Stimulated activated naive CD4-positive, alpha-beta T cell (primary cell): ENCODE measurements at places on chromosomes 1 and 21.

DNA sequence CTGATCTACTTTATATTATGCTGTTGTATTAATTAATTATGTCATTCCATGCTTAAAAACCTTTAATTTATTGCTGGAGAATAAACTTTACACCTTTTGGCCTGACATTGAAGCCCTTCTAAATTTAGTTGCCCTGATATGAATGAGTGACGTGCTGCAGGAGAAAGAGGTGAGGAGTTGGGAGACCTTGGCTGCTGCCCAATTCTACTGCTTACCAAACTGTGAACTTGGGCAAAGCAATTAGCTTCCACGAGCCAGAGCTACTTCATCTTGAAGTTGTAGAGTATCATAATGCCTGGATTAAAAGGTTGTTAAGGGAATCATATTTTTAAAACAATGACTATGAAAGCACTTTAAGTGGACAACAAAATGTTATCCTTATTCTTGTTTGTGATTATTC, 126.8 kb upstream of the DEPDC1 start:
- no peak for DNase-seq

DNA sequence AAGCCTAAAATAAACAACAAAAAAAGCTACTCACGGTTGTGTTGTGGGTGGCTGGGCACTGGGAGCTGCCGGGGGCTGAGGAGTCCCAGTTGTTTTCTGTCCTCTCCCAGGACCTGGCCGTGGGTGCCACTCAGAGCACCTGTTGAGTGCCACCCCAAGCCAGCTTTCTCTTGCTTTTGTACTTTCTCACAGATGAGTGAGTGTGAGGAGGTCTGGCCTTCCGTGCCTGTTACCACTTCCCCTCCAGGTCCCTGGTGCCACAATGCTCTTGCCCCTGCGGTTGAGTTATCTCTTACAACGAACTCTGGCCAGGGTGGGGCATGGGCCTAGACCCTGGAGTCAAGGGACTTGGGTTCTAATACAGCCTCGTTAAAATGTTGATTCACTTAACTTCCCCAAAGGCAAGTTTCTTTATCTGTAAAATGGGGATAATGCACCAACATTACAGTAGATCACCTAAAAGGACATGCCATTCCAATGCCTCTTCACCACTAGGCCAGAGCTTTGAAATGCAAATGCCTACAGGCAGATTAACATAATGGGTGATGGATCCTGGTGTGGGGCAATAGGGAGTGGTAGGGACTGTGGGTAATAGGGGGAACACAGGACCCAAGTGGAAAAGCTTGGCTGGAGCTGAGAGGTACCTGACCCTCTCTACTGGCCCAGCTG, at the start of gene CNR2:
Gene CNR2, minus strand, starts transcription at position 151 of the 669 bp plus-strand sequence. CDS start 37,745 bp downstream, outside the sequence.
- no peak for DNase-seq

GRCh38 chr1:200960948-200961340, 62.6 kb downstream of the KIF21B start:
- no peak for DNase-seq

GRCh38 chr1:243827206-243827605, 22.8 kb downstream of the AKT3 start:
- DNase-seq = no peak

DNA sequence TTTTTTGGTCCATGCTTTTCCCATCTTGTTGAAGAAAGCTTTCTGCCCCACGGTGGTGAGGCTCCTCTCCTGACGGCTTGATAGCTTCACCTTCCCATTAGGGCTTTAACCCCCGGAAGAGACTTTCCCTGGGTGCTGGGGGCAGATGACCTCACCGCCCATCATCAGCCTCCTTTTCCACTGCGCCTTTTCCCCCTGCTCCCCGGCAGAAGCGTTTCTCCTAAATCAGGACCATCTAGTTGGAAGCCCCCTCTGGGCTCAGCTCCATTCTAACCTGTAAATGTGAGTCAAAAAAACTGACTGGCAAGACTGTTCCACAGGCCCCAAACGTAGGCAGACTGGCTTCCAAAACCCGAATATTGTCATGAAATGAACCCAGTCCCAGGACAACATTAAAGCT, 6.7 kb downstream of the POFUT2 start:
- no peak for DNase-seq

DNA sequence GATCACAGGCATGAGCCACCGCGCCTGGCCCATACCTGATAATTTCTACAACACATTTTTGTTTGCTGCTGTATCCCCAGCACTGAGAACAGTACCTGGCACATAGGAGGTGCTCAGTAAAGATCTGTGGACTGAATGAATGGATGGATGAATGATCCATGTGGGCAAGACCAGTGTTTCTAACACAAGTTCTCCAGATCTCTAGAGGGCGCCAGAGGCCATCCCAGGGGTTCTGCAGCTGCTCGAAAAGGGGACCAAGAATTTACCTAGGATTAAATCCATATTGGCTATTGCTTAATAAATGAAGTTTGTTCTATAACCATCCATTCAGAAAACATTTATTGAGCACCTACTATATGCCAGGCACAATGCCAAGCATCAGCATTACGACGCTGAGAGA, 167.7 kb downstream of the ACTL8 start:
- DNase-seq = no peak

GRCh38 chr1:209659909-209660308, 7.7 kb upstream of the LAMB3 start:
- DNase-seq = no peak

DNA sequence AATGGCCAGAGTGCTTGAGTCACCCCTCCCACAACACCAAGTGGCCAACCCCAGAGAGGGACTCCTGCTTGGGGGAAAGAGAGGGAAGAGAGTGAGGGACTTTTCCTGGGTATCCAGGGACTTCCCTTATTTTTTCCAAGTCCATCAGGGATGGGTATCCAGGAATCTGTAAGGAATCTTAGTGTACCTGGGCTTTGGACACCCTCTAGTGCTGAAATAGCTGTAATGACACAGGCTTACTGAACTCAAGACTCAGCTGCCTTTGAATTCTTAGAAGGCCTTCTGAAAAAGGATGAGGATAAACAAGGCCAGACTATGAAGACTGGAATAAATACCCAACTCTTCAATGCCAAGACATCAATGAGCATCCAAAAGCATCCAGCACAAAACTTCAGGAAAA, 12.0 kb downstream of the TSHB start:
- no peak for DNase-seq

DNA sequence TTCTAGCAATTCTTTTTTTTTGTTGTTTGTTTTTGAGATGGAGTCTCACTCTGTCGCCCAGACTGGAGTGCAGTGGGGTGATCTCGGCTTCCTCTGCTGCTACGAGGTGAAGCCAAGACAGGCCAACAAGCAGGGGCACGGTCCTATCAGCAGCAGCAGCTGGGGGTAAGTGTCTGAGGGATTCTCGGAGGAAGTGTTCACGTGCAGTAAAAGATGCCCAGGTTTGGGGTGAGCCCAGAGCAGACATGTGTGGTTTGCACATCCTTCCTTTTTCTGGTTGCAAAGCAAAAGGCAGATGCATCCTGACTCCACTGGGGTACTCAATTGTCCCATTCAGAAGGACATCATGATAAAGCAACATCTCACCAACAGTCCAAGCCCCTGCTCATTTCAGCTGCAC, 27.7 kb downstream of the PIGP start:
- DNase-seq = peak; percentile 23

DNA sequence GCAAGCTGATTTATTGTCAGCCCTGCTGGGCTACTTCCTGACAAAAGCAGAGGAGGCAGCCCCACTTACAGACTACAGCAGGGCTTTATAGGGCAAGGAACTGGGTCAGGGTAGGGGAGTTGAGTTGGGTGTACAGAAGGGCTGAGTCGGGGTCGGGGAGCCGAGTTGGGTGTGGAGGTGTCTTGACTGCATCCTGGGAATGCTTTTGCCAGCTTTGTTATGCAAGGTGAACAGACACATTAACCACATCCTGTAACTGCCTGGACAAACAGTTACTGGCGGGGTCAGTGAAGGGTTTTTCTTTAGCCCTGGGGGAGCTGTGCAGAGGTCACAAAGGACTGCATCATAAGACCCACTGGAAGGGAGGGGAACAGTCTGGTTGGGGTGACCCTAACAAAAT, 39.1 kb upstream of the GBP5 start:
- DNase-seq = no peak

DNA sequence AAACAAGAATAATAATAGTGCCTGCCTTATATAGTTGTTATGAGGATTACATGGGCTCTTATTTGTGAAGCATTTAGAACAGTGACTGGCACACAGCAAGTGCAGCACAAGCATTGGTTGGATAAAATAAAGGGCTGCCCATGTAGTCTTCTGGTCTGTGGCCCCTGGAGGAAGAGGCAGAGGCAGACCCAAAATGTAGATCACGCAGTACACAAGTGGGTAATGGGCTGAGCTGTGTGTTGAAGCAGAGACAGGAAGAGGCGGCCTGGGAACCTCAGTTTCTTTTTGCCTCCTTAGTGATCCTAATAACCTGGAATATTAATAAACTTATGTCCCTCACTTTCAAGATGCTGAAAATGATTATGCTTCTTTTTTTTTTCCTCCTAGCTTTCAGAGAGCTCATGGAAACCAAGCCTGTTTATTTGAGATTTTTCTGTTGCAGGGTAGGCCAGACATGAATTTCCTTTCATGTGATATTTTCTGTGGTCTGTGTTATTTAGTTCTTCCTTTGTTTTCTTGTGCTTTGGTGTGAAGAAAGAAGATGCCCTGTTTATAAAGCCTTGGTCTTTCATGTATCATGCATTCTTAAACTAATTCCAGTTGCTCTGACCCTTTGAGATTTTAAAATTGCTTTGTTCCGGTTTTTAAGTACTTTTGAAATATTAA, 42.5 kb downstream of the LRRC8D start:
- DNase-seq = peak; percentile 10

GRCh38 chr1:228274452-228275178, 66.8 kb downstream of the OBSCN start:
- no peak for DNase-seq

GRCh38 chr21:34836933-34837505, 168.2 kb downstream of the CLIC6 start:
- no peak for DNase-seq

DNA sequence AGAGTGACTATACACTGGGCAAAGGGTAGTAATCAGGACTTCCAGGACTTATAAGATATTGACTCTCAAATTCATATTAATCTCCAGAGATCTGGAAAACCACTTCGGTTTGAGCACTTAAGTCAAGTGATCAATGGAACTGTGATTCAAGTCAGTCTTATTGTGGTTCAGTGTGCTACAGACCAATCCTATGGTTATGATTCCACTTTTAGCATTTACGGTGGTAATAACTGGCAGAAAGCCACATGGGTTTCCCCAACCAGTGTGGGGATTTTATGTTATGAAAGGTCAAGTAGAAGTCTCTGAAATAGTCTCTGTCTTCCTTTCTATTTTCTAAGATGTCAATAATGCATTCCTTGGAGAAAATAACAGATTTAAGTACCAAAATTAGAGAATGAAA, 151.3 kb upstream of the NEGR1 start:
- DNase-seq = no peak
